GOT3 (cell line): ENCODE measurements at places on chromosomes 6 and 20.

- no peak for DNase-seq
Observed at GRCh38 chr6:159444056-159444760, 248.8 kb downstream of the SOD2 start.

GRCh38 chr6:139881236-139881635 is 506.8 kb upstream of the CITED2 start:
- no peak for DNase-seq

DNA sequence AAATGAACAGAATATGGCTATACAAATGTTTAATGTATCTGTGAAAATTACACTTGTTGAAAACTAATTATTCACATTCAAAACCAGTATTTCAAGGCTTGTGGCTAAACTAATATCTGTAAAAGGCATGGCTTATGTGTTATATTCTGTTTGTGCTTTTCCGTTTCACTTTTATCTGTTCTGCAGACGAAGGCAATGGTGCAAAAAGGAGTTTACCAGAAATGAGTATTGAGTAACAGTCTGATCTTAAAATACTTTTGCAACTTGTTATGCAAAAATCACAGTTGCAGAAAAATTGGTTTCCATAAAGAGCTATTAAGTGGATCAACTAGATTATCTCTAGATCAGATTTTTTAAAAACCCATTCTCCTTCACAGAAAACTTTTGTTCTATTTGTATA is 9.4 kb upstream of the STX11 start:
- no peak for DNase-seq

DNA sequence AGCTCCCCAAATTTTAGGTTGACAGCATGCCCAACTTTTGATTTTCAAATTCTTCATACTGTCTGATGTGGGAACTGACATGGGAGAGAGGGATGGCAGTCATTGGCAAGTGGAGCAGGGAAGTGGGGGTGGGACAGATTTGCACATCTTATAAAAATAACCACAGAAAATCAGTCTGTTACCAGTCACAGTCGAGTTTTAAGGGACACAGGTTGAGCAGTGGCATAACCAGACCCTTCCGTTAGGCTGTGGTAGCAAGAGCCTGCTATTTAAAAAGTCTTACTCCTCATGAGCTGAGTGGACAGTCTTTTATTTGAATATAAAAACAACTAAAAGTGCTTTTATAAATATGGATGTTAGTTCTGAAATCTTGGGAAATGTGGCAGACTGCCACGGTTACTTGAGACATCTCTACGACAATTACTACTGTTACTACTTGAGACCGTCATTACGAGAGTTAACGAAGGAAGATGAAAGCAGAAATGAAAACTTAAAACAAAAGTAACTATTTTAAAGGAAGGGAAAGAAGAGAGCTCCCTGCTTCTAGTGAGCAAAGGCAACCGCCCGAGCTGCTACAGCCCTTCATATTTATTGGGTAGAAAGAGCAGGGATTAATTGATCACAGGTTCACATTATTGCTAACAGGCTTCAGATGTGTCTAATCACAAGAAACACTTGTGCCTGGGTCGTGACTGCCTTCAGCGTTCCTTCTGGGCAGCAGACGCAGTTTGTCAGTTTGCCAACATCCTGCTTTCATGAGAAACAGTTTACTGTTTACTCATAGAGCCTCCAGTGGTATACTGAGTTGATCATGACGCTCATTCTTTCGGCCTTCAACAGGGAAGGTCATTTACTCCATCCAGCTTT is 71.3 kb downstream of the EFHC1 start:
- DNase-seq = no peak

- DNase-seq = no peak
Observed at GRCh38 chr20:23690581-23690980, 1.7 kb upstream of the CST4 start.

- no peak for DNase-seq
Observed at GRCh38 chr6:143804835-143805239, 38.3 kb upstream of the LTV1 start.

DNA sequence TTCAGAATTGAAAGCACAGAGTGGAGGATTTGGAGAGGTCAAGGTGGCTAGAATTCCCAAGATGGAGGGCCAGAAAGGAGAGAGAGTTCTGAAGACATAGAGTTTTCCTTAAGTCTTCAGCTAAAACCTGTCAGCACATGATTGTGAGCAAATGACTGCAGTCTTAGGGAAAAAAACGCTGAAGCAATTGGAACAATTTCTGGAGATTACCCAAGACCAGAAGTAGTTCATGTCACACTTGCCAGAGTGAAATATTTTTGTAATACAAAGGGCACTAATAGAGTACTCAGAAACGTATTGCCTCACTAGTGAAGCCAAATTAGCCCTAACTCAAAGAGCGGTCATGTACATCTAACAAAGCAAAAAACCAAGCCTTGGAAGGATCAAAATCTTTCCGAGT is 541.3 kb upstream of the MARCKS start:
- no peak for DNase-seq

DNA sequence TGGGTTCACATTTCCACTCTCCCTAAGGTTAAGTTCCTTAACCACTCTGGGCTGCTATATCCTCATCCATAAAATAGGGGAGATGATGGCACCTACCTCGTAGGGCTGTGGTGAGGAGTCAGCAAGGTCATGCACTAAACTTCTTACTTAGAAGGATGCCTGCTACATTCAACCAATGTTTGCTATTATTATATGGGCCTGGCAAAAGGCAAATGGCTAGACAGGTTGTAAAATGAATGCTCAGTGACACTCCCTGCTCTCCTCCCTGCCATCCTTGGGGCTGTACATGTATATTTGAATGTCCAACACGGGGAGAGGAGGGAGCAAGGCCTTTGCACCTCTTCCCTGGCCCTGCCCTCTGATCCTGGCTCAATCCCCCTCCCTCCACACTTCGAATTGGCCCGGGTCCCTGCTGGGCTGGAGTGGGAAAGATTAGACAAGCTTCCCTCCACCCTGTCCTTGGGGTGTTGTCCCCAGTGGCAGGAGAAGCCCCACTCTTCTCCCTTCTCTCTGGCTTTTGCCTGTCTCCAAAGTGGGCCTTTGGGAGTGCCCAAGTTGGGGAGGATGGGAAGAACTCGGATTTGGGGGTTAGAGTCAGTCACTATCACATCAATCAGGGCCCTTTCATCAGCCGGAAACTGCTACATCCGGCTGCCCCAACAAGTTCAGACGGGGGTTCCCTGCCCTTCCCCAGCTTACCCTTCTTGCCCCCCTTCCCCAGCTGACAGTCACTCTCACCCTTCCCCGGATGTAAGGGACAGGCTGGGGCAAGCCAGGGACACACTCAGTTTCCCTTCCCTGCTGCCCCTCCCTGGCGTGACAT is 36.3 kb upstream of the VEGFA start:
- DNase-seq = no peak
